ENCODE measurements at places on chromosomes 11 and 22. TPM values are rescaled to one million over a fixed set of nuclear protein-coding genes. Genes with fewer than 3 reads are reported as not detected.

Gene ADM2
- 0.50 TPM for total RNA-seq

Gene KCNK7
- 0.45 TPM for total RNA-seq

Gene MYBPC3
- not detected for total RNA-seq

Gene OR10A2
- not detected for total RNA-seq

Gene OR51B2
- not detected for total RNA-seq

Gene KDELR3
- total RNA-seq = 19.0 TPM

Gene NCR3LG1
- total RNA-seq = 1.9 TPM

Gene HPX
- 0.55 TPM for total RNA-seq

Gene RBMXL2
- not detected for total RNA-seq

Gene OR52I1
- not detected for total RNA-seq

Gene IGSF9B
- total RNA-seq = 1.6 TPM

Gene ACRV1
- total RNA-seq = not detected

Gene NXPE1
- total RNA-seq = not detected

Gene SERPING1
- total RNA-seq = 0.50 TPM

Gene OR4X2
- not detected for total RNA-seq

Gene APOL4
- total RNA-seq = not detected

Gene C22orf15
- total RNA-seq = not detected

Gene LGR4
- total RNA-seq = 35.9 TPM

Gene BCR
- total RNA-seq = 12.4 TPM

Gene RASD2
- 1.7 TPM for total RNA-seq

Gene ZNF215
- 0.99 TPM for total RNA-seq

Gene SIK2
- 5.0 TPM for total RNA-seq

Gene GGTLC2
- total RNA-seq = not detected

Gene MGAT3
- 0.35 TPM for total RNA-seq

Gene VSIG10L2
- not detected for total RNA-seq

Gene NLRP14
- total RNA-seq = not detected

Gene PNPLA5
- total RNA-seq = not detected

Gene IGLL1
- total RNA-seq = not detected

Gene TRIM3
- 20.7 TPM for total RNA-seq

Gene PMM1
- total RNA-seq = 24.4 TPM

Gene HTATIP2
- 201 TPM for total RNA-seq

Gene TMEM191C
- total RNA-seq = 1.1 TPM

Gene ENTHD1
- total RNA-seq = not detected

Gene FAM180B
- not detected for total RNA-seq

Gene DMC1
- 3.2 TPM for total RNA-seq

Gene SCN2B
- total RNA-seq = not detected

Gene OR8A1
- not detected for total RNA-seq

Gene SERHL2
- 0.12 TPM for total RNA-seq

Gene OR8G5
- total RNA-seq = not detected

Gene MDK
- 20.6 TPM for total RNA-seq

Gene TUB
- total RNA-seq = 5.7 TPM

Gene HPS5
- total RNA-seq = 14.3 TPM
